M059J (cell line): ENCODE measurements at places on chromosomes 16 and 17. TPM values are rescaled to one million over a fixed set of nuclear protein-coding genes. Genes with fewer than 3 reads are reported as not detected.

Gene CLN3
- 19.5 and 21.3 TPM in 2 replicates for total RNA-seq

- DNase-seq, result no peak
Observed at GRCh38 chr16:25223964-25224363, 7.2 kb downstream of the AQP8 start.

Gene ZNHIT3
- 57.2 and 59.0 TPM in 2 replicates for total RNA-seq

GRCh38 chr16:27576729-27577128 lies 26.8 kb downstream of the KATNIP start:
- DNase-seq, result no peak

Gene ASPA
- not detected in 2 replicates for total RNA-seq

DNA sequence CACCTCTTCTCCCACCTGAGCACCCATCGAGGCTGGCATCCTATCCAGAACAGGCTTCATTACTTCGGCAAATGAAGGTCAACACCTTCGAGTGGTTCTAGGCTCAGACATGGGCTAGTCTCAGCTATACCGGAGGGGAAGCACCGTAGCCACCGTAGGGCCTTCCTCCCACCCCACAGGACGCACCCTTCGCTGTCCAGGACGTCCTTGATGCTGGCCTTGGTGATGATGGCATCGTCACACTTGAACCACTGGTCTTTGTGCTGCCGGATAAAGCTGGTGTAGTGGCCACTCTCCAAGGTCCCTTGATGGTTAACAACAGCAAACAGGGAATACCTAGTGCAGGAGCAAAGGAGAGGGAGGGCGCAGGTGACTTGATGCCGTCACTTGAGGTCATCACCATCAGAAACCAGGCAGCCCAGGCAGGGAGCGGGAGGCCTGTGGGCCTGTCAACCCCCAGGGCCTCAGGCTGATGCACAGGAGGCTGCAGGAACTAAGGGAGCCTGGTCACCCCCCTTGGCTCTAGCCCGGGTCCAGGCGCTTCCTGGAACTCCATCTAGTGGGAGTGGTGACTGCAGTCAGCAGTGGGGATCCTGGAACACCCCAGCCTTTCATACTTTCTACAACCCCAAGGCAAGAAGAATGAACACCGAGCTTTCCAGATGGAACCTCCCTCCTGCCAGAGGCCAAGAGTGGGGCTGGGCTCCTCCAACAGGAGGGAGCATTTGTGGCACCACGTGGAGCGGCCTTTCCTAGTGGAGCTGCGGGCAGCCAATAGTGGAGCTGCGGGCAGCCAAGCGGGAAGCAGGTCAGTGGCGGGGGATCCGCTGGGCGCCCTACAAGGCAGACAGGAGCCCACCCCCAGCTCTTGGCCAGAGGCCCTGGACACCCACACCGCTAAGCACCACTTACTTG lies 38.5 kb downstream of the USP22 start:
- no peak for DNase-seq

- no peak for DNase-seq
Observed at GRCh38 chr17:79976451-79976850, 59.2 kb downstream of the TBC1D16 start.

- DNase-seq, result peak; percentile 14
Observed at GRCh38 chr17:39099663-39100286, 51.7 kb downstream of the PLXDC1 start.

Gene SCIMP
- total RNA-seq, result not detected in 2 replicates

- DNase-seq, result no peak
Observed at GRCh38 chr17:60325730-60326524, 66.0 kb downstream of the USP32 start.

Gene SIRT7
- total RNA-seq, result 13.5 and 22.0 TPM in 2 replicates

Gene RRAD
- total RNA-seq, result 3.2 and 9.4 TPM in 2 replicates

DNA sequence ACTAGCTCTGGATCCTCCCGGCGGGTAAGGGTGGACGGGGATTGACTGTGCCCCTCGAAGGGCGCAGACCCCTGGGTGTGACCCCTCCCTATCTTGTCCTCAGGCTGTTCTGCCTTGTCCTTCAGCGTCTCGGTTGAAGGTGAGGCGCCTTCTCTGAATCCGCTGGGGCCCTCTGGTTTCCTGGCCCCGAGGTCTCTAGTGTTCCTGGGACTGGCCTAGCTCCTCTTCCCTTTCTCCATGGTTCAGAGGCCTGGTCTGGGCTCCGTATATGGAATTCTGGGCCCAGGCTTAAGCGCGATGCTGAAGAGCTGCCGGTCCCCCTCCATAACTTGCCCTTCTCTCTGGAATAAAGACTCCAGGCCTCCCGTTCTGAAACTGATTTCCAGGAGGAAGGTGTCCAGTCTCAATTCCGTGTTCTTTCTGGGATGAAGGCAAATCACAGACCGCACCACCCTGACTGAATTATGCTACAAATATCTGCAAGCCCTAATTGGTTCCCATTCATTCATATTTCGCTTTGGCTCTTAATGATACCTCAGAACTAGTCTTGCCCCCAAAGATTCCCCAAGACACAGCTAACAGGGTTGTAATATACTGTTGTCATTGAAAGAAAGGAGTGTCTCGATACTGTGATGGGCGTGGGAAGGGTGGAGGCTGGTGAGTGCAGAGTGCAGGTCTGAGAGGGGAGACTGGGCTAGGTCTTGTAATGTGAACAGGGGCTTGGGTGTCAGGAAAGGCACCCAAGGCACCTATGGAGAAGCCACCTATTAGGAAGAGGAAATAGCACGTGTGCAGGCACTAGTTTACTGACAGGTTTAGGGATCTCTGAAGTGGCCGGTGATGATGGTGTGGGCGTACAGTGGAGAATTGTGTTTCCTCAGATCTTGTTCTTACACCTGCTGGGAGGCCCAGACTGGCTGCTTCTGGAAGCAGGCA lies 851 bp downstream of the EDC4 start:
- DNase-seq, result no peak

Gene AXIN2
- total RNA-seq, result 2.5 and 3.3 TPM in 2 replicates

Gene TMC7
- total RNA-seq, result 0.20 and 0.71 TPM in 2 replicates

Gene KRT12
- not detected in 2 replicates for total RNA-seq

- DNase-seq, result no peak
Observed at GRCh38 chr17:58239987-58240386, 1.6 kb downstream of the LPO start.

GRCh38 chr17:76577876-76578275 lies 7.8 kb downstream of the ST6GALNAC2 start:
- DNase-seq, result no peak

DNA sequence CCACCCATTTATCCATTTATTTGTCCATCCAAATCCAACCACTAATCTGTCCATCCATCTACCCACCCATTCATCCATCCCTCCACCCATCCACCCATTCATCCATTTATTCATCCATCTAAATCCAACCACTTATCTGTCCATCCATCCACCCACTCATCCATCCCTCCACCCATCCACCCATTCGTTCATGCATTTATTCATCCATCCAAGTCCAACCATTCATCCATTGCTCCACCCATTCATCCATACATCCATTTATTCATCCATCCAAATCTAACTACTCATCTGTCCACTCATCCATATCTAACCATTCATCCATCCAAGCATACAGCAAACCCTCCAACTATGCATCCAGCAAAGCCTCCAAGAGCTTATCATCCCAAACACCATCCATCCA lies 267.3 kb downstream of the XYLT1 start:
- no peak for DNase-seq

Gene TOB1
- total RNA-seq, result 9.9 and 19.9 TPM in 2 replicates

Gene AANAT
- not detected in 2 replicates for total RNA-seq

- DNase-seq, result no peak
Observed at GRCh38 chr16:78390092-78390491, 290.6 kb downstream of the WWOX start.

DNA sequence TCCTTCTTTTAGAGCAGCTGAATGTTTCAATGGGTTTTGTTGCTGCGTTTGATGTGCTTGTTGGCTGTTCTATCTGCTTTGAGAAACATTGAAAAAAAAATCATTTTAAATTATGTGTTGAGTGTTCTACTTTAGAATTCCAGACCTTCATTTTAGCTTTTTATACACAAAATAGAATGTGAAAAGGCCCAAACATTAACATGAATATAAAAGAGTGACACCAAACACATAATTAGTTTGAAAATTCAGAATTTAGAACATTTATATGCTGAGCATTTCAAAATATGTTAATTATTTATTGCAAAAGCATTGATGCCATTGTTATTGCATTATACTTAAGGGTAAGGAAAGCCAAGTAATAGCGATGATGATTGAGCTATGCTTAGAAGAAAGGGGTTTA lies 2.9 kb downstream of the NFAT5 start:
- DNase-seq, result no peak

Gene CCL17
- total RNA-seq, result not detected in 2 replicates

GRCh38 chr17:48671697-48672171 lies 45.6 kb upstream of the HOXB9 start:
- DNase-seq, result peak; percentile 84

- peak; percentile 27 for DNase-seq
Observed at GRCh38 chr16:56613706-56614105, 5.3 kb downstream of the MT2A start.

DNA sequence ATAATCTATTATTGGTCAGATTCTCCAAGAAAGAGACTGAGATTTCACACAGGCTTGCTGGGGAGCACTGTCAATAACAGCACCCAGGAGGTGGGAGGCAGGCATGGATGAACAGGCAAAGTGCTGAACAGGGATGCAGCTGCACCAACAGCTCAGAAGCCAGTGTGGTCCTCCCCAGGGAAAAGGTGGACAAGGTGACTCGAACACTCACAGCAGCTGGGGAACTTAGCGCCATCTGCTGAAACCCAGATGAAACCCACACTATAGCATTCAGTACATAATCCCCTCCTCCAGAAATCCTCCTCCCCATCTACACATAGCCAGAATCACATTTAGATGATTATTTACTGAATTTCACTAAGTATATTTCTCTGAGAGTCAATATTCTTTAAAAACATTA lies 255.2 kb upstream of the WSB1 start:
- peak; percentile 0 for DNase-seq

DNA sequence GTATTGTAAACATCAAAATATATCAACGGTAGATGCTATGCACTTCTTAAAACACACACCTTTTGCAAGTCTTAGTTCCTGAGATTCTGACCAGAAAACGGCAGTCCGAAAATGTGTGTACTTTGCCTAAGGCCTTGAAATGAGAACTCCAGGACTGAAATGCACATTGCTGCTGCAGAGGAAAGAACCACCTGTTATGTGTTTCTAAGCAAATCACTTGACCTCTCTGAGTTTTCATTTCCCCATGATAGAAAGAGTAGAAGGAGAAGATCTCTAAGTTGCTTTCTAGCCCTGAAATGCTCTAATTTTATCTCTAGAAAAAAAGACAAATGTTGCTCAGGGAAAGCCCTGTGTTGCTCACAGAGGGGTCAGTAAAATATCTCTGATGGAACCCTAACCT lies 9.9 kb downstream of the CCDC182 start:
- DNase-seq, result no peak

- DNase-seq, result peak; percentile 77
Observed at GRCh38 chr16:85969159-85969558, 70.2 kb downstream of the IRF8 start.

Gene CNTD1
- total RNA-seq, result 0.20 TPM in 1 of 2 replicates, not detected in the other

- no peak for DNase-seq
Observed at GRCh38 chr17:39916918-39917317, 1.5 kb downstream of the GSDMB start.

DNA sequence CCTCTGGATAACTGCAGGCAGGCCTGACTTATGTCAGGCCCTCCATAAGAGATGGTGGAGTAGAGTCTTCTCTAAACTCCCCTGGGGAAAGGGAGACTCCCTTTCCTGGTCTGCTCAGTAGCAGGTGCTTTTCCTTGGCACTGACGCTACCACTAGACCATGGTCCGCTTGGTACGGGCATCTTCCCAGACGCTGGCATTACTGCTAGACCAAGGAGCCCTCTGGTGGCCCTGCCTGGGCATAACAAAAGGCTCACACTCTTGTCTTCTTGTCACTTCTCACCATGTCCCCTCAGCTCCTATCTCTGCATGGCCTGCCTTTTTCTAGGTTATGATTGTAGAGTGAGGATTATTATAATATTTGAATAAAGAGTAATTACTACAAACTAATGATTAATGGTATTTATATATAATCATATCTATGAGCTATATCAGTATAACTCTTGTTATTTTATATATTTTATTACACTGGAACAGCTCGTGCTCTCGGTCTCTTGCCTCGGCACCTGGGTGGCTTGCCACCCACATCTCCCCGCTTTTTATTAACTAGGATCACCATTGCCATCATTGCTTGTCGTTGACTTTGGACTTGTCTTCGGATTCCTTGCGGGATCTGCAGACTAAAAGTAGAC lies 59.8 kb upstream of the ARL4D start:
- peak; percentile 71 for DNase-seq

- peak; percentile 22 for DNase-seq
Observed at GRCh38 chr16:77974883-77975282, 47.5 kb upstream of the CLEC3A start.

DNA sequence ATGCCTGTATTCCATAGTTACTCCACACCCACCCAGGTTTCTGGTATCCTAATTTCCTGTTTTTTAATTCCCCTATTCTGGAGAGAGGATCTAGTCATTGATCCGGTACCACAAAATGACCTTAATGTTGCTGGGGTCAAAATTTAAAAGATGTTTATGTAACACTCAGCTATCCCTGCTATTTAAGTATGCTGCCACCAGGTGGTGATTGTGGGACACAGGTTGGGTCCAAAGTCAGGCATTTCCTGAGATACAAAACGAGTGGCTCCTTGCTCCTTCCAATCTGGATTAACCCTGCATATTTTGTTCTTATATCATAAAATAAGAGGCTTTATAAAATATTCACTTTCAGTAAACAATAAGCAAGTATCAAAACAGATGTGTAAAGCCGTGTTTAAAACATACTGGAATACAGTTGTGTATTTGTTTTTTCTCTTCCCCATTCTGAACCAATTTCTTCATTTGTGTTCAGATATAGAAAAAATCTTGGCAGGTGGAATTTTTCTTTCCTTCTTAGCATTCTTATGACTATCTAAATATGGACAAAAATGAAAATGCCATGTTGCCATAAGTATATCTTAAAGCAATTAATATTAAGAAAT lies 16.3 kb downstream of the HS3ST4 start:
- peak; percentile 8 for DNase-seq

DNA sequence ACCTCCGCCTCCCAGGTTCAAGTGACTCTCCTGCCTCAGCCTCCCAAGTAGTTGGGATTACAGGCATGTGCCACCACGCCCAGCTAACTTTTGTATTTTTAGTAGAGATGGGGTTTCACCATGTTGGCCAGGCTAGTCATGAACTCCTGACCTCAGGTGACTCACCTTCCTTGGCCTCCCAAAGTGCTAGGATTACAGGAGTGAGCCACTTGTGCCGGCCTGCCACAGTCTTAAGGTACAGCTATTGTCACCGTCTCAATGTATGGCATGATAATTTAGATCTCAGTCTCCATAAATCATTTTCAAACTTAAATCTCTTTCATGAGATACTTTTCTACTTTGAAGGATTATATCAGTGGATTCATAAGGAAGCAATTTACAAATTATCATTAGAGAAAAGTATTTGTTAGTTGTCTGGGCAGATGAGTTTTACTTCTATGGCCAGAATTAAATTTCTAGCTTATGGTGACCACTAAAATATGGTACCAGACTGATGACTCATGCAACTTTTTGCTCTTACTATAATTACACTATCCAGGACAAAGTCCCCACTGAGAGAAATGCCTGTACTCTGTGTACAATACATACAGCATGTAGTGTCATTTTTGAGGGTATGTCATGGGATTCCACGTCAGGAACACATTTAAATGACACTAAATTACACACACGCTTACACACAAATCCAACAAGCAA lies 1230.3 kb upstream of the GOT2 start:
- DNase-seq, result peak; percentile 65

- DNase-seq, result peak; percentile 85
Observed at GRCh38 chr17:44971776-44972483, 3.8 kb upstream of the C1QL1 start.
